ENCODE measurements at places on chromosomes 5 and 9.

DNA sequence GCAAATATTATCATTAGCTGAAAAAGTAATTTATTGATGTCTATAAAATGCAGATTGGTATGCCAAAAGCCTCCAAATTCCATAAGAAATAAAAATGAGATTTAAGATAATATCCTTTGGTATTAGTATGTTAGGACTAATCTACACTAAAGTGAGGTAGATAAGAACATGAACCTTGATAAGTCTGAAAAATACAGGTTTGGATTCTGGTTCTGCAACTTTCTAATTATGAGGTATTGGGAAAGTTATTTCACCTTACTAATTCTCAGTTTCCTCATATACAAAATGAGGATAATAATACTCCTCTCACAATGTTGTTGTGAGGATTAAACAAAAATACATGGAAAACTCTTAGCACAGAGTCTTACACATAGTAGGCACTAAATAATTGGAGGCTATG lies 300.1 kb downstream of the NNT start:
- DNase-seq: no peak

DNA sequence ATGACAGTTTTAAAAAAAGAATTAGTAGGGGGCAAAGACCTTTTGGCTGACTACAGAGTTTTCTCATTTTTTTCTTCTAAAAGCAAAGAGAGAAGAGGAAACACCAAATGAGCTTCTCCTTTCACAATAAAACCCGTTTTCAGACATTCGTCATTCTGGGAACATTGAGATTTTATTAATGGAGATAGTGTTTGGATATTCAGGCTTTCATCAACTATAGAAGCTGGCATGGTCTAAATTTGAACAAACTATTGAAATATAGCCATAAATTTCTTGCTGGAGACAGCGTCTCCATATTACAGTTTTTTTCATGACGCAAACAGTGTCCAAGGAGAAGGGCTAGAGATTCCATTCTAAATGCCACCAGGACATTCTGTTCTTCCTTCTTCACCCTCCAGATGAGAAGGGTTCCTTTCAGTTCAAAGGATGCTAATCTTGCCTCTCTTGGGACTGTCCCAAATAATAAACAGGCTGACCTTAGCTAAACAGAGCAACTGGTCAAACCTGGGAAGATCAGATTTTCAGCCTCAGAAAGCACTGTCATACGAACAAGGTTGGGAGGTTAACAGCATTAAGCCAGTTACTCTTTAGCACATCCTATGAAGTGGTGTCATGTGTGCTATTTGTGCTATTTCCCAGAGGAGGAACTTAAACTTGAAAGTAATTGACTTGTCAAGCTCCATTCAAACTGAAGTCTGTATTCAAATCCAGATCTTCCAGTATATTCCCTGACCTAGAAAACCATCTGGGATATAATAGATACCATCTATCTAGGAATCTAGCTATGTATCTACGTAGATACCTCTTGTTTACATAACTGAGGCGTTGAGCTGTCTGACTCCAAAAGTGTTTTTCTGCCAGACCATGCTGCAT lies 125.6 kb downstream of the LPAR1 start:
- no peak for DNase-seq

GRCh38 chr5:118456085-118456484 lies 532.3 kb downstream of the DTWD2 start:
- DNase-seq: no peak

DNA sequence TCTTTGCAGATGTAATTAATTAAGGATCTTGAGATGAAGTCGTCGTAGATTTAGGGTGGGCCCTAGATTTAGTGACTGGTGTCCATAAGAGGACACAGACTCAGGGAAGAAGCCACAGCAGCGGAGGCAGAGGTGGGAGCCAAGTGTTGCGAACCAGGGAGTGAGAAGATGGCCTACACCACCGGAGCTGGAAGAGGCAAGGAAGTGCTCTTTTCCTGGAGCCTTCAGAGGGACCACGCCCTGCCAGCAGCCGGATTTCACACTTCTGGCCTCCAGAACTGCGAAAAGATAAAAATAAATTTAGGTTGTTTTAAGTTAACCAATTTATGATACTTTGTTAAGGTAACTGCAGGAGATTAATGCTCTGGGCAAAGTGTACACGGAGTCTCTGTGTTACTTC lies 30.7 kb downstream of the EHMT1 start:
- DNase-seq: no peak

- no peak for DNase-seq
Observed at GRCh38 chr5:140202610-140203009, 27.6 kb downstream of the CYSTM1 start.

- DNase-seq: no peak
Observed at GRCh38 chr5:35484241-35484640, 133.4 kb upstream of the SPEF2 start.

DNA sequence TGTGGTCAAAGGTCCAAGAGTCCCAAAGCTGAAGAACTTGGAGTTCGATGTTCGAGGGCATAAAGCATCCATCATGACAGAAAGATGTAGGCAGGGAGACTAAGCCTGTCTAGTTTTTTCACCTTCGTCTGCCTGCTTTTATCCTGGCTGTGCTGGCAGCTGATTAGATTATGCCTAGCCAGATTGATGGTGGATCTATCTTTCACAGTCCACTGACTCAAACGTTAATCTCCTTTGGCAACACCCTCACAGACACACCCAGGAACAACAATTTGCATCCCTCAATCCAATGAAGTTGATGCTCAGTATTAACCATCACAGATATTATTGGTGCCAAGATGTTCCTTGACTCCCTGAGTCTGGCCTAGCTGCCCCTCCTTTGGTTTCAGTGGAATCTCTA lies 530.8 kb upstream of the CLINT1 start:
- DNase-seq: no peak

GRCh38 chr9:108474356-108474755 lies 381.4 kb downstream of the ACTL7B start:
- DNase-seq: no peak

DNA sequence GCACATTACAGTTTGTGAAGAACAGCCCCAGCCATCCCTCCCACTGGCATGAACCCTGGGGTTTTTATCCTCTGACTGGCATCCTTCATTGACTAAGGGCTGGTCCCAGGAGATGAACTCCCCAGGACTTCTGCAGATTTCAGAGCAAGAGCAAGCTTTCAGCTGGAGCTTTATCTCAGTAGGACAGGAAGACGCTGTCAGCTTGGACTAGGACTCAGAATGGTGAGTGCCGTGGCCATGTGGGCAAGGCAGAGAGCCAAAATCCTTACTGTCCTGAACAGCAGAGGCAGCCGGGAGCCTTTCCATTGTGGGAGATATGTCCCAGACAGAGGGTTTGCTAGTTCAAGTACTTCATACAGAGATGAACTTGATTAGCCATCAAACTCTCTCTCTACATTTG lies 3.2 kb upstream of the ACOT12 start:
- DNase-seq: no peak

GRCh38 chr5:2803751-2804150 lies 52.3 kb upstream of the IRX2 start:
- DNase-seq: no peak

DNA sequence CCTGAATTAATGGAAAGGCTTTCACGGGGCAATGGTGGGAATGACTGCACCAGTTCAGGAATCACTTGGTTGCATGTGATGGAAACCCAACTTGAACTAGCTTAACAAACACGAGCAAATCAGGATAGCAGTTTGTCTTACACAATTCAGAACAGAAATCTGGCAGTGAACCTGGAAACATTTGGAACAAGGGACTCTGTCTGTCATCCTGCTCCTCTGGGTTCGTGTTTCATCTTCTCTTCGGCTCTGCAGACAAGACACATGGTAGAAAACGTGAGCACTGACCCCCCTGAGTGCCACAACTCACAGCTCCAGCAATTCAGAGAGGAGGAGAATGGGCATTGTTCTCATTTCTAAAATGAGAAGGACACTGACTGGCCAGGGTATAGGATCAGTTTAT lies 218.1 kb upstream of the NREP start:
- DNase-seq: no peak

DNA sequence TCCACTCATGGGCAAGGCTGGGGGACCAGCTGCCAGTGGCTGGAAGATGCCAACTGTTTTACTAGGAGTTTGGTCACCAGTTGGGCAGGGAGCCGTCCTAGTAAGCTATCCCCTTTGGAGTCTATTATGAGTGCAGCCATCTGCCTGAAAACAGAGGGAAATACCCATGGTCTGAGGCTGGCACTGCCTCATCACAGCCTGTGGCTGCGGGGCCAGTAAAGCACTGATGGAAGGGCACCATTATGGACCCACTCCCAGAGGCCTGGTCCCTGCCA lies 187.2 kb upstream of the PANK3 start:
- DNase-seq: no peak

GRCh38 chr9:91421128-91421765 lies 2.4 kb downstream of the NFIL3 start:
- peak; percentile 54 for DNase-seq

Measured in activated naive CD8-positive, alpha-beta T cell treated with anti-CD3 and anti-CD28 coated beads, Interleukin-2, amount 10 ng/mL, durations not matched to agents 7 days and 5 days (primary cell).